H4 (cell line): ENCODE measurements at places on chromosomes 5 and 9.
A peak's percentile ranks its signal among the peaks of the same experiment; 100 is the strongest.

DNA sequence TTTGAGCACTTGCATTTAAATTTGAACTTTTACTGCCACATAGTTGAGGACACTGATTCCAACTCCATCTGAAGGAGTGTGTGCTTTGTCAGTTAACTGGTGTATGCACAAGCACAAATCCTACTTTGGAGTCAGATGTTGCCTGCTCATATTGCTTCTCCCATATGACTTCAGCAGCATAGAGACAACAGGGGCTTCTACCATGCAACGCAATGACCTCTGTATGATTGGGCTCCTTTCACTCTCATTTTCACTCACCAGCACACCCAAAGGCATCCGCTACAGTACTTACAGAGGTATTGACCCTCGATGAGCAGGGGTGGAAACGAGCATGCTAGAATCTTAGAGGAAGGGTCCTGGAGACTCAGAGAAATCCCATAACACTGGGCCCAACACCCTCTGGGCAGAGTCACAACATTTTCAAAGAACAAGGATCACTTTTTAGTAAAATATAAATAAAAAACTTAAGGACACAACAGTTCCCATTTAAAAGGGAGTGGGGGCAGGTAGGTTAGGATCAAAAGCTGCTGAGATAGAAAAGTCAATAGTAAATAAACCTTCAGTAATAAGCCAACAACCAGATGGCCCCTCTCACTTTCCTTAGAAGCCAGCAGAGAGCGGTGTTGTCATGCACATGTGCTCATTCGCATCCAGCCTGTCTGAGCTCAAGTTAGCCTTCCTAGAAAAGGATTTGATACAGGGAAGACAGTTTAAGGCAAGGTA, 203.8 kb downstream of the SNCAIP start:
- DNase-seq = peak; percentile 87

GRCh38 chr5:178163772-178164735, 10.4 kb upstream of the NHP2 start:
- DNase-seq = peak; percentile 84

- DNase-seq = no peak
Measured at GRCh38 chr5:87888139-87888538, 380.5 kb downstream of the TMEM161B start.

- no peak for DNase-seq
Measured at GRCh38 chr5:32505756-32506155, 61.2 kb upstream of the ZFR start.
